Calu3 (cell line): ENCODE measurements at places on chromosomes 6 and 20.

DNA sequence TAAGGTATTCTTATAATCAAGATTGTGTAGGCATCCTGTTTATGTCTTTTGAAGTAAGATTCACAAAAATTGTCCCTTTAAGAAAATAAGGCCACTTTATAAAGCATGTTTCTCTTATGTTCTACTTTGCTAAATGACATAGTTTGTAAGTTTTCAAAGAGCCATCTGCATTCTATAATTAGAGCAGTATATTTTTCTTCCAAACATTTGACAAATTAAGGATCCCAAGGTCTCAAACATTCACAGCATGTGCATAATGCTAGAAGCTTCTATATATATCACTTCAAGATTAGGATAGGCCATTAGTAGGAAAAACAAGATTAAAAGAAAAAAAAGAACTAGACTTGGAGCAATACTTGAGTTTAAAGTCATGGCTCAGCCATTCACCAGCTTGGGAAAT lies 55.9 kb upstream of the DOK5 start:
- DNase-seq: no peak

DNA sequence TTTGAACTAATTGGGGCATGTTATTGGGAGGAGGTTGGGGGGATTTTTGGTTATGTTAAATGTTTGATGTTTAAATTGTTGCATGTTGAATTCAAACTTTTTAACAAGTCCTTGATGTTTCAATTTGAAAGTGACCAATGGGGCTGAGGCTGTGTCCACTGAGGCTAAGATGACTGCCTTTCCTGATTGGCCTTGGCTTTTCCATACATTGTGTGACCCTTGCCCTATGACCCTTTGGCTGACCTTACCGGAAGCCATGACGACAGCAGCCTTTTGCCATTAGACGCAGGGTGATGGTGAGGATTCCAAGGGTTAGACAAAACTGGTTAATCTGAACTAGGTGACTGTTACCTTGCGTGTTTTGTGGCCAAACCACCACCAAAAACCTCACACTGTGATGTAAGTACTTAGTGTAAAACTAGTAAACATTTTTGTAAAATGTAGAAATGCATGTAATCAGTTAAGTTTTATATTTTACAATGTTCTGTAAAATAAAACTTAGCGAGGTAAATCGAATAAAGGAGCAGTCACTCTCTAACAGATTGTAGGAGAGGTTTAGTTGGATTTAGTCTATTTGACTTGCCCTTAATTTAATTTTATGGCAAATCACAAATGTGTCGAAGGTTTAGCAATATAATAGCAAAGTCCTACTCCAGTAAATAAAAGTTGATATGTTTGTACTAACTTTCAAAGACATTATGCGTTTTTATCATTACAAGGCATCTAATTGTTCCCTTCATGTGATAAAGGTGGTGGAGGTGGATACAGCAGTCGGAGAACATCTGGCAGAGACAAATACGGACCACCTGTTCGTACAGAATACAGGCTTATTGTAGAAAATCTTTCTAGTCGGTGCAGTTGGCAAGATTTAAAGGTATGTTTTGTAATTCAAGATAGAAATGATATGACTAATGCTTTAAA lies 1.6 kb downstream of the SRSF6 start:
- DNase-seq: peak; percentile 34

- DNase-seq: no peak
Observed at GRCh38 chr6:72382602-72383529, 239.0 kb upstream of the KCNQ5 start.

- DNase-seq: peak; percentile 92
Observed at GRCh38 chr20:23357767-23358562, 4.0 kb upstream of the GZF1 start.

DNA sequence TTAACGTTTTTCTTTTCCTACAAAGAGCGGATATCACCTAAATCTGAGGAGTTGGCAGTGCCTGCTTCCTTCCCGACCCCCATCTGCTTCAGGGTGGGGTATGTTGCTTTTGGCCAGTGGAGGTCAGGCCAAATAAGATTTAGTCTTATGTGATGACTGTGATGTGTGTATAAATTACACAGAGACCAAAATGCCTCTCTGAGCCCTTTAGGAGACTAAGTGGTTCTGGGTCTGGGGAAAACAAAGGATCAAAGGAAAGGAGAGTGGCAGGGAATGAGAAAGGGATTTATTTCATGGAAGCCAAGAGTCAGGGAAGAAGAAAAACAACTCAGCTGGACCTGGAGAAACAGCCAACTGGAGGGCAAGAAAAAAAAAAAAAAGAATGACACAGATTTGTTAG lies 39.1 kb upstream of the TBC1D7 start:
- DNase-seq: no peak
